ENCODE measurements at places on chromosomes 7 and 10.
A peak's percentile ranks its signal among the peaks of the same experiment; 100 is the strongest.

- no peak for DNase-seq
Measured at GRCh38 chr7:30977896-30978564, 14.3 kb downstream of the GHRHR start.

DNA sequence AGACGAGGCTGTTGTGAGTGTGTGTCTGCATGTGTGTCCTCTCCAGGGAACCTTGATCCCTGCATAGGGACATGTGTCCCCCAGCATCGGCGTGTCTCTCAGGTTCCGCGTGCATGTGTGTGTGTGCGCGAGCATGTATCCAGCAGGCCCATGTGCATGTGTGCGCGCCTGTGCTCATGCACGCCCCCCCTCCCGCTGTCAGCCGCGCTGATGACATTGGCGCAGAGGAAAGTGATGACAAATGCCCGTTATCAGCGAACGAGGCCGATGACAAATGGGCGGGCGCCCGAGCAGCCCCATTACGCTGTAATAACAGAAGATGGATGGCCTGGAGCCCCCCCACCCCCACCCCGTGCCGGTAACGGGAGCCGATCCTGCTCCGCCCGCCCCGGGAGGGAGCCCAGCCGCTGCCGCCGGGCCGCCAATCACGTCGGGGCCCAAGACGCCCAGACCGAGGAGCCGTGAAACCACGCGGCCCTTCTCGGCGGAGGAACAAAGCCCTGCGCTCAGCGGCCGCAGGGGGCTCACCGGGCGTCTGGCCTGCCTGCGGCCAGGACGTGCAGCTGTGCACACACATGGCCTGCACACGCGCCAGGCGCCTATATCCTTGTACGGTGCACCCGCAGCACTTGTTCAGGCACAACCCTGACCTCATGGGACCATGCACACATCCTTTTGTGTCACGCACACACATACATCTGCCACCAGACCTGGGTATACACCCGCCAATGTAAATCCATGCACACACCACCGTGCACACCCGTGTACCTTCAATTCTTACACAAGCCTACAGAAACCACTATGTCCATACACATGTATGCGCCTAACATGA, 21.5 kb downstream of the POLL start:
- DNase-seq, result no peak

DNA sequence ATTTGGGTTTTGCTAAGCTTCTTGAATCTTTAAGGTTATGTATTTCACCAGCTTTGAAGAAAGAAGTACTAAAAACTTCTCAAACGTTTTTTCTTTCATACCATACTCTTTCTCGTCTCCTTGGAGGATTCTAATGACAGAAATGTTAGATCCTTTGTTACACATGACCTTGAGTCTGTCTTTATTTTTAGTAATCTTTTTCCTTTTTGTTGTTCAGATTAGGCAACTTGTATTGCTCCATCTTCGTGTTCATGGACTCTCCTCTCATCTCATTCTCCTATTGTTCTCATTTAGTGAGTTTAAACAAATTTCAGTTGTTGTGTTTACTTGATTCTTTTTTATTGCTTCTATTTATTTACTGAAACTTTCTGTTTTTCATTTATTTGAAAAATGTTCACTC, 73.7 kb downstream of the WDFY4 start:
- no peak for DNase-seq

DNA sequence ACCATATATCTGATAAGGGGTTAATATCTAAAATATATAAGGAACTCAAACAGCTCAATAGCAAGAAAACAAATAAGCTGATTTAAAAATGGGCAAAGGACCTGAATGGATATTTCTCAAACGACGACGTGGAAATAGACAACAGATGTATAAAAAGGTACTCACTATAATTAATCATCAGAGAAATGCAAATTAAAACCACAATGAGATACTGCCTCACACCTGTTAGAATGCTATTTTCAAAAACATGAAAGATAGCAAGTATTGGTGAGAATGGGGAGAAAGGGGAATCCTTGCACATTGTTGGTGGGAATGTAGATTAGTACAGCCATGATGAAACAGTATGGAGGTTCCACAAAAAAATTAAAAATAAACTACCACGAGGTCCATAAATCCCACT, 163.2 kb downstream of the DKK1 start:
- DNase-seq, result no peak

DNA sequence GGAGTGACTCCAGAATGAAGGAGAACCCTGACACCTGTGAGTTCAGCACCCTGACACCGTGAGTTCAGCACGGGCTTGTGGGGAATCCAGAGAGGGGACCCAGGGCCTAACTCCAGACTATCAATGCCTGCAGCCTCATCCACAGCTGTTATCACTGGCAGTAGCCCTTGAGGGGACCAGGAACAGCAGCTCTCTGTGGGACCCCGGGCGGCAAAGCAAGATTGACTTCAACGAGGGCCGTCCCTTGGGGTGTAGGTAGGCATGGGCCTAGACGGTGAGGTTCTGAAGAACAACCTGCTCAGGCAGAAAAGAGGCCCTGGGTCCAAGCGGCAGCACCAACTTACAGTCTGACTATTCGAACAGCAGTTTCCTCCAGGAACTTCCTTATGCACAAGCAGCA, 8.9 kb downstream of the GRID1 start:
- DNase-seq, result no peak

GRCh38 chr7:142983825-142984224, 21.7 kb upstream of the KEL start:
- no peak for DNase-seq

GRCh38 chr10:21278491-21279216, 246.8 kb downstream of the SKIDA1 start:
- DNase-seq, result peak; percentile 67

DNA sequence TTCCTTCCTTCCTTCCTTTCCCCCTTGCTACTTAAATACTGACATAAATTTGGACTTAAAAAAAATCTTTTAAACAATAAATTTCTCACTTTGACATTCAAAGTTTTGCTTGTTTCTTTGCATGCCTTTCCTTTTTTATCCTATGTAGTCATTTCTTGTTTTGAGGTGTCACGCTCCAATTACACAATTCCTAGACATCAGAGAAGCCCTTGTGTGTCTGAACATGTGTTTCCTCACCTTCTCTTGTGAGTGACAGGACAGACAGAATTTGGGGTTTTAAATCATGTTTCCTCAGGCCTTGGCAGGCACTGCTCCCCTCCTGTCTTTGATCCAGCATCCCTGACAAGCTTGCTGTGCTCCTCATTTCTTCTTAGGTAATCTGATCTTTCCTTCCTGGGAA, 91.3 kb downstream of the CYTH3 start:
- DNase-seq, result peak; percentile 37

DNA sequence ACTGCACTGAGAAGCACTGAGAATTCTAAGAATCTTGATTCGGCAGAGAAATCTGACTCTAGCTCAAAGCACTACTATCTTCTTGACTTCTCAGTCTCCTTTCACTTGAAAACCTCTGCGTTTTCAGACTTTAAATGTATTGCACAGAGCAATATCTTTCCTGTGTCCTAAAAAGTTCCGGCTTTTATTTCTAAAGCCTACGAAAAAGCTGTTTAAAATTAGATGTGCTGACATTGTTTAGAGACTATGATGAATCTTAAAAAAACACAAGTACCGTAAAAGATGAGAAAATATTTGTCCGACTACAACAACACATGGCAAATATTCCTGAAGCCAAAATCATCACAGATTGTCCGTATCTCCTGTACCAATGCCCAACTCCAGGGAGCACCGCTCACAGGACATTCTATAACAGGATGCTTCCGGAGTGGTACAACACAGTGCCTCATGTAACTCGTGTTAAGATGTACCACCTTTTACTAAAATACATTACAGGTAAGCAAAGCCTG, 136.9 kb downstream of the CUBN start:
- DNase-seq, result no peak

- DNase-seq, result peak; percentile 78
Measured at GRCh38 chr7:104272767-104273384, 55.5 kb upstream of the LHFPL3 start.

DNA sequence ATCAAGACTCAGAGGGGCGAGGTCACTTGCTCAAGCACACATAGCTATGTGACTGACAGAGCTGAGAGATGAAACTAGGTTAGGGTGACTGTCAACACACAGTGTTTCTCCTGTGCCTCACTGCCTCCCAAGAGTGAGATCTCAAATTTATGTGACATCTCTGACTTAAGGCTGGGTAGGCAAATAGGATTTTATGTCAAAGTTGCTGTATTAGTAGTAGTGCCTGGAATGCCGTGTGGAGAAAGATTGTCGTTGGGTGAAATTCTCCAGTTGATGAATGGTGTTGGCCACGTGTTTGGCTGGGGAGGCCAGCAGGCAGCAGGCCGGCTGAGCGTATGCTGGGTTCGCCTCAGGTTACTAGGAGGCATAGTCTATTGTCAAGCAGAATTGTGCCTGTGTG, 148.3 kb upstream of the BMPER start:
- DNase-seq, result no peak

DNA sequence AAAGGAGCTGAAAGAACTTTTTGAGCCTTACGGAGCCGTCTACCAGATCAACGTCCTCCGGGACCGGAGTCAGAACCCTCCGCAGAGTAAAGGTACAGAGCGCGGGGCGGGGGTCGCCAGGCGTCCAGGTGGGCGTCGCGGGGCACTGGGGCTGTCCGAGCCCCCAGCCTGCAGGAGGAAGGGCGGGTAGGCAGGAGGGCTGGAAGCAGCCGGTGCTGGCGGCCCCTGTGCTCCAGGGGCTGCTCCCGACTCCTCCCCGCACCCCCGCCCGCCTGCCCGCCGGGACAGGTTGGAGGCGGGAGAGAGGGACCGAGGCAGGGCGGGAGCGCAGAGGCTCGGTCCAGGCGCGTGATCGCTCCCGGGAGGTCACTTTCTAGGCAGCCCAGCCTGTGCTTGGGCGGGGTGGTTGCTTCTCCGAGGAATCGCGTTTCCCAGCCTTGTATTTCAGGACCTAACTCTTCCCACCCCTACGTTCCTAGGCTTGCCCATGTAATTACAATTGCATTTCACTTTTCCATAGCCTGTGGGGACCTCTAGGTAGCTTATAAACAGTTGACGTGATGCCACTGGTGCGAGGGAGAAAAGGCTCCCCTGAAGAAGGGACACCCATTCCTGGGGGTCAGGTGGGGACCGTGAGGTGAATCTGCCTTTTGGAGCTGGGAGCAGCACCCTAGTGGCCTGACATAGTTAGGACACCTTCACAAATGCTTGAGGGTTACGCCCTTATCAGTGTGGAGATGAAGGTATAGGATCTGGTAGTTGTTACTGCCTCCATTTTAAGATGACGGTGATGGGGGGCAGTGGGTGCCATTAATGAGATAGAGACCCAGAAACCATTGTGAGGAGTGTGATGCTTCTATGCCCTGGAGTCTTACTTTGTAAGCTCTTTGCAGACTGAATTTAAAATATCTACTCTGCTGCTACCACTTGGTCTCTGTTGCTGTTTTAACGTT, 148.2 kb downstream of the CELF2 start:
- no peak for DNase-seq

- no peak for DNase-seq
Measured at GRCh38 chr10:10758306-10758705, 259.4 kb upstream of the CELF2 start.

DNA sequence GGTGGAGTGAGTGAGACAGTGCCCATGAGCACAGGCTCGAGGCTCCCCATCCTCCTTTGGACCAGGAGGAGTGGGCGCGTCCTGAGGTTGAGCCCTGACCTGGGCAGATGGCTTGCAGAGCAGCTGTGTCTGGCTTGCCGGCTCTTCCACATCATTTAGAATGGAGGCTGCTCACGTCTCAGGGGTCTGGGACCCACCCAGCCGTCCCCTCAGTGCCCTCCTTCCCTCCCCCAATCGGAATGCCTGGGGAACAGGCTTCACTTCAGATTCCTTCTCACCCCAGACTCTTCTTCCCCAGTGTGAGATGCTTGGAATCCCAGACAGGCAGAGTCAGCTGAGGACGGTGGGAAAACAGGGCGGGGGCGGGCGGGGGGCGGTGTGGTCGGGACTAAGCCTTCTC, 968.6 kb upstream of the ZNF722 start:
- no peak for DNase-seq

GRCh38 chr7:24734306-24734705, 23.0 kb downstream of the GSDME start:
- no peak for DNase-seq

GRCh38 chr7:30562498-30562897, 32.2 kb upstream of the GARS1 start:
- DNase-seq, result no peak

DNA sequence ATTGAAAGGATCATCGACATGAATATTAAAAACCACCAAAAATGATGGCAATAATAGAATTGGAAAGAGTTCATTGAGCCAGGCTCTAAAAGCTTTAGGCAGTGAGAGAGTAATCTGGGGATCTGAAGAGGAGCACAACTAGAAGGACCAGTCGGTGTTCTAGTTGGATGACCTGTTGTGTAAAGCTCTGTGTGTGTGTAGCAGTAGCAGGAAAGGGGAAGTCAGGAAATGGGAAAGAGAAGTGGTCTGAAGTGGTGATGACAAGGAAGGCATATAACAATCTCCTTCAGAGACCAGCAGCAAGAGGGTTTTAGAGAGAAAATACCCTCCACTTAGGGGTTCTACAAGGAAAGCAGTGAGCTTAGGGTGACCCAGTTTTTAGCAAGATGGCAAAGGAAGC, 539.2 kb downstream of the HTR7 start:
- peak; percentile 41 for DNase-seq

DNA sequence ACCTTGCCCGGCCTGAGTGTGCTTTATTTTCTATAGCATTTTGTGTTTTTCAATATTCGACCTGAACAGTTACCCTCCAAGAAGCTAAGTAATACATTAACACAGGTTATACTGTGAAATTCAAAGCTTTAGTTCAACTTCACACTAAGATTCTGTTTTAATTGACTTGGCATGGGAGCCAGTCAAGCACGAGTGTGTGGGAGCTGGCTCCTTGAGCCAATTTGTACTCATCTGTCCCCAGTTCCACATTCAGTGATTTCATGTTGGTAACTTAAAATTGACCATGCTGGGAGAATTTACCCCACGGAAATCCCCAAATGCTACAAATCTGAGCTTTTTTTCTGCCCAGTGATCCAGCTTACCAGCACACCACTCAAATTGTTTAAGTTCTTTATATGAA, 20.3 kb downstream of the TSPAN12 start:
- no peak for DNase-seq

- DNase-seq, result peak; percentile 83
Measured at GRCh38 chr10:26555719-26556368, 117.7 kb downstream of the APBB1IP start.

DNA sequence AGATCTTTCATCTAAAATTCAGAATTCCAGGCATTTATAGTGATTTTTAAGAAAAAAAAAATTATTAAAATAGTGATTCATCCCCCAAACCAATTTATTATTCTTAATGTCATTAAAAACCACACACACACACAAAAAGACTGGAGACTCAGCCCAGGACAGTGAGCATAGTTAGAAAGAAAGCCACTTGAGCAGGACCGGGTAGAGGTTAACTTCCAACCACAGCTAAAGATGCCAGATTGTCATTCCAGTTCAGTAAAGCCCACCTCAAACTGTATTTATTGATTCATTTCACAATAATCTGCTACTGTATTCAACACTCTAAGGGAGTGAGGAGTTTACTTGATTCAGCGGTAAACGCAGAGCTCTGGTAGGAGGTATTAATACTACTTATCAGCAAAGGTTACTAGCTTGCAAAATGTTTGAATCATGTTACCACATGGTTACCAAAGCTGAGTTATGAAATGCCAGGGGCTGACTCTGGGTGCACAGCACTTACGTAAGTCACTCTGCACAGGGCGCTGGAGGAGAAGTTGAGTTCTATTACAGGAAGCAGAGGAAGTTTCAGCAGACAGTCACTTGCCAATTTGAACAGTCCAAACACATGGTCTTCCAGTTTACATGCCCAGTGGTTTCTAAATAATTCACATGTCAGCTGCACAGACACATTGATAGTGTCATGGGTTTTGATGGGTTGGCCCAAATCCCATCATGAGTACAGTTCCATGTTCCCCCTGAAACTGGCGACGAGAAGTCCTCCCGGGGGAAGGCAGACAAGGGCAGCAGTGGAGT, 64.6 kb downstream of the KLF6 start:
- DNase-seq, result peak; percentile 86

Measured in pons (tissue), 1 donor.